ENCODE measurements at places on chromosomes 16 and 17. TPM values are rescaled to one million over a fixed set of nuclear protein-coding genes. Genes with fewer than 3 reads are reported as not detected.

Gene ANKRD40CL
- total RNA-seq, result not detected

Gene CES3
- 9.1 TPM for total RNA-seq

Gene PNMT
- total RNA-seq, result 0.75 TPM

Gene UMOD
- total RNA-seq, result not detected

Gene P2RX1
- not detected for total RNA-seq

Gene SECTM1
- total RNA-seq, result 6.3 TPM

Gene GRB7
- total RNA-seq, result 55.9 TPM

Gene RNF43
- total RNA-seq, result 0.33 TPM

Gene GUCY2D
- total RNA-seq, result 0.79 TPM

Gene RAPGEFL1
- total RNA-seq, result 14.9 TPM

Gene WSCD1
- not detected for total RNA-seq

Gene TMC8
- total RNA-seq, result 2.6 TPM

Gene NOG
- 4.8 TPM for total RNA-seq

Gene CHST5
- 0.25 TPM for total RNA-seq

Gene MTSS2
- total RNA-seq, result 27.6 TPM

Gene ZSCAN32
- total RNA-seq, result 16.4 TPM

Gene TBC1D3K
- total RNA-seq, result not detected

Gene RAB40C
- total RNA-seq, result 43.6 TPM

Gene MRC2
- total RNA-seq, result 1.0 TPM

Gene SLFN5
- 16.1 TPM for total RNA-seq

Gene IRX3
- total RNA-seq, result 16.0 TPM

Gene HBZ
- total RNA-seq, result not detected

Gene PPL
- total RNA-seq, result 184 TPM

Gene BPTF
- 95.6 TPM for total RNA-seq

Gene SLC5A11
- total RNA-seq, result 3.7 TPM

Gene PRR35
- total RNA-seq, result not detected

Gene RASD1
- 1.0 TPM for total RNA-seq

Gene EVI2A
- not detected for total RNA-seq

Gene TMEM114
- not detected for total RNA-seq

Gene GCGR
- total RNA-seq, result not detected

Gene PYY
- total RNA-seq, result not detected

Gene EEF2K
- 29.8 TPM for total RNA-seq

Gene ZG16B
- total RNA-seq, result 23.4 TPM

Gene PABPN1L
- total RNA-seq, result not detected

Gene ZDHHC1
- total RNA-seq, result 12.8 TPM

Gene KRTAP4-1
- total RNA-seq, result not detected
